ENCODE measurements at places on chromosomes 7 and 10. TPM values are rescaled to one million over a fixed set of nuclear protein-coding genes. Genes with fewer than 3 reads are reported as not detected.
A peak's percentile ranks its signal among the peaks of the same experiment; 100 is the strongest.

The DGKI gene
- total RNA-seq, result 0.37 TPM

The CALCR gene
- total RNA-seq, result 0.19 TPM

The DOCK4 gene
- 16.9 TPM for total RNA-seq

DNA sequence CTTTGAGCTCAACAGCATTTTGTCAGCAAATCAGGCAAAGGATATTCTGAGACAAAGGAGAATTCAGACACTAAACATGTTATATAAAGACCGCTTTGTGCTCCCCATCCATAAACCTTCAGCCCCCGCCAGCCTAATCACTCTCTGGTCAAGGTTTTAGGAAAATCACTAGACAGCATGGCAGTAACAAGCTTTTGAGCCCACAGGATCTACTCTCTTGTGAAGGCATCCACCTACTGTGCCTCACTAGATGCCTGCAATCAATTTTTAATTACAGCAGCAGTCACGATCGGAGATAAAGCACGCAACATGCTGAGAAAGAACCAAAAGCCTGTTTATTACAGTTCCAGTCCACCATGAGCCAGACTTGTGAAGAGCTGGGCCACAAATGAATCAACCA is 19.1 kb downstream of the PDE1C start:
- H3K27me3 ChIP-seq, result peaks cover 3% of the 10 kb centered on the region
- no peak for DNase-seq
- H3K27ac ChIP-seq, result no peak overlapping the region
- H3K4me1 ChIP-seq, result no peaks in the 10 kb centered on the region
- no peak overlapping the region for H3K4me3 ChIP-seq
- H3K36me3 ChIP-seq, result no peaks in the 10 kb centered on the region

DNA sequence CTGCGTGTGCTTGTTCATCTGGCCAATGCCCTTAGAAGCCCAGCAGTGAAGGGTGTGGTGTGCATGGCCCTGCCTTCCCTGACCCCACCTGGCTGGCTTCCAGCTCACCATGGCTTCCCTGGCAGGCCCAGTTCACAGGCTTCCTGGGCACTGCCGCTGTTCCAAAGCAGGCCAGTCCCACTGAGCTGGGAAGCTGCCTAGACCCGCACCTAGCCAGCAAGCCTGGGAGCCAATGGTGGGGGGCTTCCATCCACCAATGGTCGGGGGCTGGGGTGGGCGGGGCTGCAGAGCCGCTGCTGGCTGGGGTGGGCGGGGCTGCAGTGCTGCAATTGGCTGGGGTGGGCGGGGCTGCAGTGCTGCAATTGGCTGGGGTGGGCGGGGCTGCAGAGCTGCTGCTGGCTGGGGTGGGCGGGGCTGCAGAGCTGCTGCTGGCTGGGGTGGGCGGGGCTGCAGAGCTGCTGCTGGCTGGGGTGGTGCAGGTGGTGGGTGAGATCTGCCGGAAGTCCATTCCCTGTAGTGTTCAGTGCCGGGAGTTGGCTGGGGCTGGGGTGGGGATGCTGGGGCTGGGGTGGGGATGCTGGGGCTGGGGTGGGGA is 12.4 kb downstream of the CALY start:
- H3K36me3 ChIP-seq, result no peaks in the 10 kb centered on the region
- peaks cover 2% of the 10 kb centered on the region for H3K4me1 ChIP-seq
- H3K27me3 ChIP-seq, result peaks cover 9% of the 10 kb centered on the region
- no peak overlapping the region for H3K27ac ChIP-seq
- peak; percentile 68 for DNase-seq

GRCh38 chr7:158386866-158387545 is 200.6 kb downstream of the PTPRN2 start:
- no peaks in the 10 kb centered on the region for H3K36me3 ChIP-seq
- H3K4me3 ChIP-seq, result no peak overlapping the region
- no peaks in the 10 kb centered on the region for H3K4me1 ChIP-seq
- no peaks in the 10 kb centered on the region for H3K27me3 ChIP-seq

GRCh38 chr10:28845009-28845682 is 167.8 kb downstream of the BAMBI start:
- DNase-seq, result no peak
- no peaks in the 10 kb centered on the region for H3K36me3 ChIP-seq
- H3K27me3 ChIP-seq, result no peaks in the 10 kb centered on the region
- no peaks in the 10 kb centered on the region for H3K4me1 ChIP-seq
- no peak overlapping the region for H3K27ac ChIP-seq

All from liver (tissue), 10 donors.